ENCODE measurements at places on chromosomes 16 and 17.

DNA sequence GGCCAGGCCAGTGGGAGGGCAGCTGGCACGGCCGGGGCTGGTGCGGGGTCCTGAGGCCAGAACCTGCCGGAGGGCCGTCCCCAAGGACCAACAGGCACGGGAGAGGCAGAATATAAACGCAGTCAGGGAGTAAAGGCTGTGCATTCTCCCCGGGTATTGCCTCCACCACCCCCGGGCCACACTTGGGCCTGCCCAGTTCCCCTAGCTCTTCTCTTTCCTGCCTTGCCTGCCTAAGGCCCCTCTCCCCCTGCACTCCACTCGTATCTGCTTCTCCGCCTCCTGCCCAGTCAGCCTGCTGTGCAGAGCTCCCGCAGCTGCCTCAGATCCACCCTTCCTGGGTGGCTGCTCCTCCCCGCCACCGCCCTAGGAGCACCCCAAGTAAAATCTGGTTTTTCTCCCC, 5.0 kb upstream of the RPH3AL start:
- no peak for DNase-seq

GRCh38 chr17:81691196-81691595, 7.4 kb downstream of the HGS start:
- no peak for DNase-seq

- DNase-seq = no peak
Measured at GRCh38 chr17:78449983-78450595, 71.6 kb downstream of the PGS1 start.

DNA sequence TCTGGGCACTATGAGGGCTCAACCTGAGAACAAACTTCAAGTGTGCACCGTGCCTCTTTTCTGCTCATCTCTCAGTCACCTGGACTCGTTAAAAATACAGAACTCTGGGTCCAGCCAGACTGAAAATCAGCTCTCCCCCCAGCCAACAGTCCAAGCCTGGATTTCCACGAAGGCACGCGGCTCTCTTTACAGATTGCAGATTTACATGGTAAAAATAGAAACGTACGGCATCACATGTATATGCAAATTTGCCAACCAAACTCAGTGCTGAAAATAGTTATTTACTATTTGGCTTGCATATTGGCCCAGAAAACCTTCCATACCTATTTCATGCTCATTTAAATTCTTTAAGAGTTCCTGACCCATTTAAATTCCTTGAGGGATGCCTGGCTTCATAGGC, 315.8 kb downstream of the MAF start:
- DNase-seq = no peak

GRCh38 chr17:62965174-62965685, 805 bp upstream of the TANC2 start:
- DNase-seq = peak; percentile 9

GRCh38 chr17:35345926-35346771, 27.3 kb downstream of the SLFN11 start:
- no peak for DNase-seq

DNA sequence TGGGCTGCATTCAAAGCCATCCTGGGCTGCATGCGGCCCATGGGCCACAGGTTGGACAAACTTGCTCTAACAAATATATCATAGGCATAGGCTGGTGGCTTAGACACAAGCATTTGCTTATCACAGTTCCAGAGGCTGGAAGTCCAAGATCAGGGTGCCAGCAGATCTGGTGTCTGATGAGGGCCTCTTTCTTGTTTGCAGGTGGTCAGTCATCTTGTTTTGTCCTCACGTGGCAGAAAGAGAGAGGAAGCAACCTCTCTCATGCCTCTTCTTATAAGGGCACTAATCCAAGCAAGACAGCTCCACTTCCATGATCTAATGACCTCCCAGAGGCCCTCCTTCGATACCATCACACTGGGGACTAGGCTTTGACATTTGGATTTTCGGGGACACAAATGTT, 238.7 kb upstream of the TNRC6C start:
- DNase-seq = no peak

DNA sequence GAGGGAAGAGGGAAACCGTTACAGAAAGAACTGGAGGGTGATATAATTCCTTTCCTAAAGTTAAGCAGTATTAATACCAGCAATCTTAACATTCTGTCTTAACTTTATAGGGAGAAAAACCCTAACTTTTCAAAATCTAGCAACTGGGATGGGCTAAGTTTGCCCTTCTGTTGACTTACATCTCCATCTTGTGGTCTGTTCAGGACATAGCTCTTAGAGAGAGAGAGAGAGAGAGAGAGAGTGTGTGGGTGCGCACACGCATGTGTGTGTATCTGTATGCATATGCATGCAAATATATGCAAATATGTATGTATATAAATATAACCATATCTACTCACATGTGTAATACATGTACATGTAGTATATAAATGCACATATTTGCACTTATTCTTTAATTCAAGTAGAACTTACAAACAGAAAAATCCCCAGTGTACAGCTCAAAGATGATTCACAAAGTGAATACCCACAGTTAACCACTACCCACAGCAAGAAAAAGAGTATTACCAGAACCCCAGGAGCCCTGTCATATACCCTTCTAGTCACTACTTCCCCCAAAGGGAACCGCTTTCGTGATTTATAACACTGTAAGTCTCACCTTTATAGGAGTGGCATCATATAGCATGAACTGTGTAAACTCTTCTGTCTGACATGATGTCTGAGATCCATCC, 46.5 kb downstream of the STX8 start:
- DNase-seq = no peak

DNA sequence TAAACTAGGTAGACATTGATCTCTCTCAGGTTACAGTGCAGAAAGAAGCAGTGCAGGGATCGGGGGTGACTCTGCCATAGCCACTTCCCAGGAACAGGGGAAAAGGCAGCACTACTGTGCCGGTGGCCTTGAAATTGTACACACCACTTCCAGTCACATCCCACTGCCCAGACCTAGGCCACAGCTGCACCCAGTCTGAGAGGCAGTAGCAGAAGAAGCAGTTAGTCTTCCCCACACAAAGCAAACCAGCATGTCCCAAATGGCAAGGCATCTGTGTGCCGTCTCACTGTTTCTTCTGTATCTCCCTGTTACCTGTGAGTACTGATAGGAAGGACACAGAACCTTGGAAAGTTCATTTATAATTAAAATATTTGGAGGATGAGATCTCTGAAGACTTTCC, 47.0 kb downstream of the TMC6 start:
- no peak for DNase-seq

DNA sequence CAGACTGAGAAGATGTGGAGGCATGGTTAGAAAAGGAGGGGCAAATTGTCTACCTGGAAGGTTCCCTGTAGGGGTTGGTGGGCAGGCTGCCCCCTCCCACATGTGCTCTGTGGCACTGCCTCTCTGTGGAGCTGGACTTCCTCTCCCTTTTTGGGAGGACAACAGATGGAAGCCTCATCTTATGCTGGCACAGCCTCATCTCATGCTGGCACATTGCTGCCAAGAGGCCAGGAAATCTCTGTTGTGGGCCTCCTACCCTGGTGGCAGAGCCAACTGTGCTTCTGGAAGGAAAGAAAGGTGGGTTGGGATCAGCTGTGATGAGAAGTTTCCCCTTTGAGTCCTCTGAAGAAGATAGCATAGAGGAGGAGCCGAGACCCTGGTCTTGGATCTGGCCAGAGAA, 19.7 kb upstream of the BRD7 start:
- no peak for DNase-seq

GRCh38 chr16:27739606-27740357, 189.8 kb downstream of the KATNIP start:
- no peak for DNase-seq

GRCh38 chr16:80837533-80838147, 33.2 kb upstream of the CDYL2 start:
- DNase-seq = no peak

- DNase-seq = no peak
Measured at GRCh38 chr16:86307514-86307903, 202.8 kb upstream of the FOXF1 start.

- no peak for DNase-seq
Measured at GRCh38 chr17:46818929-46819859, 702 bp upstream of the WNT3 start.

DNA sequence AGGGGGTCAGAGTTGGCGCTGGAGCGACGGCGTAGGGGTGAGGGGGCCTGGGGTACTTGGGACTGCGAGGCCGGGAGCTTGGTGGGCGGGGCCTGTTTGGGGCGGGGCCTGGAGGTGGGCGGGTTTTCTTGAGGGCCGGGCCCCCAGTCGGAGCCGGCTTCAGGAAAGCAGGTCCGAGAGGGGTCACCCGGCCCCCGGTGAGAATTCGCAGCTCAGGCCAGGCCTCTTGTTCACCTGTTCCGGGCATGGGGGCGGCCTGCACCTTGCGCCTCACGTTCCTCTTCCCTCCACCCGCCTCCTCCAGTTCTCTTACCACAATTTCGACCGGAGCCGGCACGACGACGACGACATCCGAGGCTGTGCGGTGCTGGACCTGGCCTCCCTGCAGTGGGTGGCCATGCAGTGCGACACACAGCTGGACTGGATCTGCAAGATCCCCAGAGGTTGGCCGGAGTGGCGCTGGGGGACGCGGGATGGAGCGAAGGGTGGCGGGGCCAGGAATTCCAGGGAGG, 52.5 kb downstream of the MRC2 start:
- no peak for DNase-seq

DNA sequence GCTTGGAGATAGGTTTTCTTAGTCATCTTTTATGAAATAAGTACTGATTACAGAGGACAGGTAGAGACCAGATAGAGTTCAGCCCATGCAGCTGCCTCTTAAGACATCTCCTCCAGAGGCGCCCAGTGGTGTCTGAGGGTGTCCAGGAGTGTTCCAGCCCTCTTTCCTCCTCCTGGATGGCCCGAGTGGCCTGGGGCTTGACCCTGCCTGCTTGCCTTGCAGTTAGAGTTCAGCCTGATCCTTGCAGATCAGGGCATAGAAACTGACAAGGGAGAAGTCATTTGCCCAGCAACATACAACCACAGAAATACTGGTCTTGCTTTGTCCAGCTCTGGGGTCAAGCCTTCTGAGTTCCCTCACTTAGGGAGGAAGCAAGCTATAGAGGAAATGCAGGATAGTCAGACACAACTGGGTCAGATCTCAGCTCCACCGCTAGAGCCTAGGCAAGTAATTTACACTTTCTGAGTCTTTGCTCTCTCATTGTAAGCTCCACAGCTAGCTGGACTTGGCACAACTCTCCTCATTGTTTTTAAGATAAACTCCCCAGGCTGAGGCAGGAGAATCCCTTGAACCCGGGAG, 3.6 kb upstream of the CCL1 start:
- DNase-seq = no peak

GRCh38 chr16:66364959-66365306, 1.6 kb upstream of the CDH5 start:
- no peak for DNase-seq

DNA sequence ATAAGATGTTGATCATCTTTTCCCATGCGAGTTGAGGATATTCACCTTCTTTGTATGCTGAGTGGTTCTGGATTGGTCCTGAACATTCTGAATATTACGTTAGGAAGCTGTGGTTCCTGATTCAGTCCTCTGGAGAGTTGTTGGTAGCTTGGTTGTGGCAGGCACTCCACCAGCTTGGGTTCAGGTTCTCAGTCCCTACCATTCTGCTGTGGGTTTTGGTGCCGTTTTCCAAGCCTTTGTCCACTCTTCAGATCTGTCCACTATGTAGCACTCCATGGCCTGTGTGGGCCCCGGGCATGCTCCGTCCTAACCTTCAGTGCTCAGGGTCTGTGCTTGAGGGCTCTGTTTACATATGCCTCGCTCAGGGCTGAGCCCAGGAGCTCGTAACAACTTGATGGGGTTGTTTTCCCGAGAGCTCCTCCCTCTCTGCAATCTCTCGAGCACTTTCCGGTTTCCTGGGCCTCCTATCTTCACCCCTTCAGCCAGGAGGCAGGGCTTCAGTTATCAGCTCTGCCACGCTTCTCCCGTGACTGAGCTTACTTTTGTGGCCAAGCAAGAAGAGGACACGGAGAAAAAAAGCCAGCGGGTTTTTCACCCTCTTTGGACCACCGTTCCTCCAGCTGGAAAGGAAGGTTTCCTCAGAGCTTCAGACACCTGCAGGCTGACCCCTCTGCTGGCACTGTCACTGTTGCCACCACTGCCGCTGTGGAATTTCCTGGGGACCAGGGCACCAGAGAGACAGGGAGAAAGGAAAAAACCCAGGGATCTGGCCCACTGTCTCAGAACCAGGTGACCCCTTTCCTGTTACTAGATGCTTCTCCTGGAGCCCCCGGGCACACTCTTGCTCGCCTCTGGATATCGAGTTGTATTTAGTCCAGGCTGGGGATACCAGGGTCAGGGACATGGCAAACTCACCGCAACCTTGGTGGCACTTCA, 19.6 kb downstream of the KIAA0513 start:
- DNase-seq = no peak

DNA sequence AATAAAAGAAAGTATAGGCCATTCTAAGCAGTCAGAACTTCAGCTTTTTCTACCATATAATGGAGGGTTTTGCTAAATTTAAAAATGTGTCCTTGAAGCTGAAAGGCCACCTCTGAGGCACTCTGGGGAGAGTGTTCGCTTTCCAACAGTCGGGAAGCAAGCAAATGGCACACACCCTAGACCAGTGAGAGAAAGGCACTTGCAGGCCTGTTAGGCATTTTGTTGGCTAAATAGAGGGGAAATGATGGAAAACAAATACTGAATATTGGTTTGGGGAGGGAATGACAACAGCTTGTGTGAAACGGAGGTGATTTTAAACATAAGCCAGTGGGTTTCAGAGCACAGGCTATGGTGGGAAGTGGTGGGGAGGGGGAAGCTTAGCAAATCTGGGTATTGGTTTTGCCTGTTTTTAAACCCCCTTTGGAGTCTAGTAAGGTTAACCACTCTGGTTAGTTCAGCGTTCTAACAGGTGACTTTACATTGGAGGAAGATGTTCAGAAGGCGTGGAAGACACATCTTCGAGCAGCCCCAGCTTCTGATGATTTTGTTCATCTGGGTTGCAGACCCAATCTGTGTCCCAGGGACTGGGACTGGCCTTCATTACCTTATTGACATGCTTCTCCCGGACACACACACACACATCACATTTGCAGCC, 90.5 kb downstream of the PRKCA start:
- no peak for DNase-seq

- no peak for DNase-seq
Measured at GRCh38 chr17:14204084-14204483, 32.6 kb downstream of the CDRT15 start.

DNA sequence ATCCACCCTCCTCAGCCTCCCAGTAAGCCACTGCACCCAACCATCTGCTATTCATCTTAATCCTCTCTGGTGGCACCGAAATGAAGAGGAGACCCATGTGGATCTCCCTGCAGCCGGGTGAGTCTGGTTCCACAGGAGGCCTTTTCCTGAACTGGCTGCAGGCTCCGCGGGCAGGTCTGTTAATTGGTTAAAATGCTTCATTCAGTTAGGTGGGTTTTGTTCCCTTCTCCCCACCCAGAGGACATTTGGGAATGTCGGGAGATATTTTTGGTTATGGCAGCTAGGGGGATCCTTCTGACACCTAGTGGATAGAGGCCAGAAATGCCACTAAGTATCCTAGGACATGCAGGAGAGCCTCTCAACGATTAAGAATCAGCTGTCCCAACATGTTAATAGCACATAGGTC, 16.7 kb downstream of the C16orf54 start:
- DNase-seq = no peak

DNA sequence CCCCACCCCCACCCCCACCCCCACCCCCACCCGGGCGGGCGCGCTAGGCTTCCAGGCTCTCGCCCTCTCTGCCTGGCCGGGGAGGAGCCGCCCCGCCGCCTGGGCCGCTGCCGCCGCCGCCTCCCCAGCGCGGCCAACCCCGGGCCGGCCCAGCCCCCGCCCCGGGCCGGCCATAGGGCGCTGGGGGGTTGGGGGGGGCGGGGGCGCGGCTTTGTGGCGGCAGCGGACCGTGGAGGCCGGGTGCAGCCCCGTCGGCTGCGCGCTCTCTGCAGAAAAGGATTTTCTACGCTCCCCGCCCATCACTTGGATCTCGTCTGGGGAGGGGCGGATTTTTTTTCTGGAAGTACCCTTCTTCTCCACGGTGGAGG, 230.9 kb downstream of the MRTFB start:
- DNase-seq = no peak

- no peak for DNase-seq
Measured at GRCh38 chr17:2390199-2390836, 10.5 kb downstream of the MNT start.
